Esophagus squamous epithelium (tissue), 5 donors: ENCODE measurements at places on chromosomes 4 and X.

GRCh38 chr4:110787109-110787508 lies 164.2 kb upstream of the PITX2 start:
- no peak for DNase-seq

DNA sequence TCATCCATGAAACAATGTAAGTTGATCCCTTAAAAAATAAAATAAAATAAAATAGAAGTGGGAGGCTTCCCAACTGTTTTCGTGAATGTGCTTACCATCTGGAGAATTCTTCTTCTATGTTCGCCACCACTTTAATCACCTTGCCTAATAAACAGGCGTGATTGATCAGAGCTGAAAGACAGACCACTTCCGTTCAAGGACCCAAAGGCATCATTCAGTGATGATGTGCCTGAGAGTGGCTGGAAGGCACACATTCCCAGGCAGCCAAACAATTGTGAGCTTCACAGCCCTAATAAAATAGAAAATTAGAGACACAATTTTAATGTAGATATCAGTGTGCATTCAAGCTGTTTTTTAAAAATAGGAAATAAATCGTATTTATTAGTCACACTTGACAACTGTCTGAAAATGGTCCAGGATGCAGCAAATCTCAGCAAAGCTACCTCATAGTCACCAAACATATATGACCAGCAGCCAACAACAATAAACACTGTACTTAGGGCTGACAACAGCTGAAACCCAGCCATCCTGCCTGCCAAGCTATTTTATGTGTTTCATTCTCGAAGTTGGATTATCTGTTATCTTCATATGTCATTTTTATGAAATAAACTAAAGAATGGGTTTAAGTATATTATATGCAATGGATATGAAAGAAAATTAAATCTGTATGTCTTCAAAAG lies 163.2 kb upstream of the FAM9B start:
- DNase-seq: no peak

DNA sequence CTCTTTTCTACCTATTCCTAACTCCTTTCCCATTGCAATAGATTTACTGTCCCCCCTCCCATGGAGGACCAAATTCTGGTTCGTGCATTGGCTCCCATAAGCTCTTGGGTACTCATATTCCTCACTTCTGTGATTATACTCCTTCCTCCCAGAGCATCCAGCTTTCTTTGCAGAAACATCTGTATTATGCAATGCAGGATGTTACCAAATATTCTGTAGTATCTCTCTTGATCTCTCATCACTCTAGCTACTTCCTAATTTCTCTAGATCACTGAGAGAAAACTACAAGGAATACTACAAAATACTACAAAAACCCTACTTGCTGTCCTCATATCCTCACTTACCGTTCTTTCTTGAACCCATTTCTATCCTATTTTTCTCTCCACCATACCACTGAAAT lies 395.9 kb upstream of the HS3ST1 start:
- no peak for DNase-seq

DNA sequence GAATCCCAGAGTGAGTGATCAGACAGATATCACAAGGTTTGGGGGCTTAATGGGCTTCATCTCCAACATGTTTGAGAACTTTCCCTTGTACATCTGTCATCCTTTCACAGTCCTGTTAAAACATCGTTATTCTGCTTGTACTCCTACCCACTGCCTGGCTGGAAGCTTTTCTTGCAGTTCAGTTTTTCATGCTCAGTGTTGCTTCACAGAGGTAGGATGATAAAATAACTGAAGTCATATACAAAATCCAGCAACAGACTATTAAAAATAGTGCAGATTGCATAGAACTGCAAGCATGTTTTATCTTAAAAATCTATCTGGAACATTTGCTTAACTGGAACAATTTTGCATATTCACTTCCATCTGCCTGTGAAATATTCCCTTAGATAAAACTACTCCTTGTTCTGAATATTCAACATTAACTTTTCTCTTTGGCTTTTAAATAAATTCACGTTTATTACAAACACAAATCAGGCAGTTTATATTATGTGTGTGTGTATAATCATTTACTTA lies 579.6 kb upstream of the IGFBP7 start:
- DNase-seq: no peak

DNA sequence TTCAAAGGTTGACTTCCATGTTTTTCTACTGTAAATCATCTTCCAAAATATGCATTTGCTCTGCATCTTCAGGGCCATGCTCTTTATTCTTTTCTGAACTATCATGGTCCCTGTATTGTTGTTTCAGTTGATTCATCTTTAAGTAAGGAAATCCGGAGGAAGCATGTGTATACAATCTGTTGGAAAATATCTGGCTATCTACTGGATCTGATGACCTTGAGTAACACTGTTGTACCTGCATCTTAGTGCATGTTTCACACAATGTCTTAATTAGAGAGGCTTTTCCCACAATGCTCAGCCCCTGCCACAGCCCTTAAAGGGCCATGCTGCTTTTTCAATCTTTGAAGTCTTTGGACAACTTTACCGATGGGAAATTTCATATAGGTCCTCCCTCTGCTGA lies 61.8 kb upstream of the SH3RF1 start:
- no peak for DNase-seq

DNA sequence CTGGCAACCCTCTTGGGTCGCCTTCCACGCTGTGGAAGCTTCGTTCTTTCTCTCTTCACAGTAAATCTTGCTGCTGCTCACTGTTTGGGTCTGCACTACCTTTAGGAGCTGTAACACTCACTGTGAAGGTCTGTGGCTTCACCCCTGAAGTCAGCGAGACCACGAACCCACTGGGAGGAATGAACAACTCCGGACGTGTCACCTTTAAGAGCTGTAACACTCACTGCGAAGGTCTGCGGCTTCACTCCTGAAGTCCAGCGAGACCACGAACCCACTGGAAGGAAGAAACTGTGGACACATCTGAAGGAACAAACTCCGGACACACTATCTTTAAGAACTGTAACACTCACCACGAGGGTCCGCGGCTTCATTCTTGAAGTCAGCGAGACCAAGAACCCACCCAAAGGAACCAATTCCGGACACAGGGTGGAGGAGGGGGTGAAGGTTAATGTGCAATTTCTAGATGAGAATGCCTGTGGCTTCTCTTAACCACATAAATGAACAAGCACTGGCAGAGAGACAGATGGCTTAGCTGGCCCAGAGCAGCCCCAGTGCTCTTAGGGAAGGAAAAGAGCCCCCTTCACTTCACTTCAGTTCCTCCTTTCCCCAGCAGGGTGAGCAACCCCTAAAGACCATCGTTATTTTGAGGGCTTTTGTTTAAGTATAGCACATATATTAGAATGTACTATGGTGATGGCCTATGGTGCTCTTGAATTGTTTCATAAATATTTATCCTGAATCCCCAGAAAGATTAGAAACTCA lies 73.0 kb downstream of the LUZP4 start:
- DNase-seq: no peak

DNA sequence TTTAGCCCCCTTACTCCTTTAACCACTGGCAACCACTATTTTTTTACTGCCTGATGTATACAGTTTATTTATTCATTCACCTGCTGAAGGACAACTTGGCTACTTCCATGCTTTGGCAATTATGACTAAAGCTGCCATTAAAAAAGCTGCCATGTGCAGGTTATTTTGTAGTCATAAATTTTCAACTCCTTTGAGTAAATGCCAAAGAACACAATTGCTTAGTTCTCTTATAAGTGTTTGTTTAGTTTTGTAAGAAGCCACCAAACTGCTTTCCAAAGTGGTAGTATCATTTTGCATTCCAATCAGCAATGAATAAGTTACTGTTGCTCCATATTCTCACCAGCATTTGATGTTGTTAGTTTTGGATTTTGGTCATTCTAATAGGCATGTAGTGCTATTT lies 1831.8 kb downstream of the PCDH7 start:
- no peak for DNase-seq

GRCh38 chrX:147803948-147804347 lies 107.8 kb upstream of the FMR1 start:
- no peak for DNase-seq

DNA sequence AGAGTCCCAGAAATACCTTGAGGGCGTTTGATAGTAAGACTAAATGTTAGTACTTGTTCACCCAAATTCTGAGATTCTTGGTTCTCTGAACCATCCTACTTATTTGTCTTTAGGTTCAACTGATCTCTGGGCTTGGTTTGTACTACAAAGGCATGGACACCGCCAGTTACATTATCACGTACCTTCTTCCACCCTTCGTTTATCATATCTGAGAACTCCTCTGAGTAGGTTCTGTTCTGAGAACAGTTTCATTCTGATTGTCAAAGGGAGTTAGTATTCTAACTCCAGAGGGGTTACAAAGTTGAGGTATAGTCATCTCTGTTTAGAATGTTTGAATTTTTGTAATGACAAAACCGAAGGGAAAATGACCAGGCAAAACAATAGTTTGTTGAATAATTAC lies 19.3 kb downstream of the ZFX start:
- no peak for DNase-seq

- DNase-seq: no peak
Measured at GRCh38 chrX:63740382-63740781, 44.6 kb downstream of the ARHGEF9 start.

DNA sequence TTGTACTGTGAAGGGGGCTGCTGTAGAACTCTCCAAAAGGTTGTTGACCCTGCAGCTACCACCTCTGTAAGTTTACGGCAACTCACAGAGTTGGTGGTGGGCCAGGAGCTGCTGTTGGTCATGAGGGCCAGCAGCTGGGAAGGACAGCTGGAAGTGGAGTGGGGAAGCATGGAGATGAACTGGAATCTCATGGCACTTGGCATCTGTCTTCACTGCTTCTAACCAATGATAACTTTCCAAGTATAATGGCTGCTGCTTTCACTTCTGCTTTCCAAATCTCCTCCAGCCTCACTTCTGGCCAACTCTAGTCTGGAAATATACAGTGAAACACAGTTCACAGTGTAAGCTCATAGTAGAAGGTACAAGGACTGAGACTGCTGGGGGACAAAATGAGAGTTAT lies 126.5 kb upstream of the INTU start:
- DNase-seq: no peak

DNA sequence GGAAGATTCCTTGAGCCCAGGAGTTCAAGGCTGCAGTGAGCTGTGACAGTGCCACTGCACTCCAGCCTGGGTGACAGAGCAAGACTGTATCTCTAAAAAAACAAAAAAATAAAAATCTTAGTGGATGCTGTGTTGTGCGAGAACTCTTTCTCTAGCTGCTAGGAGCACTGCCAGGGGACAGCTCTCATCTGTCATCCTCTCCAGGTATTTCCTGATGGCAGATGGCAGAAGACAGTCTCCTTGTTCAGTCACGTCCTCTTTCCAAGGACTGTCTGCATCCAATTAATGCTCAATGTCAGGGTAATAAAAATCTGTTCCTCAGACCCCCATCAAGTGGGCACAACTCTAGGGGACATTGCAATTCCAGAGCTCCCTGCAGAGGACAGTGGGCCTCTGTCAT lies 29.2 kb downstream of the PPM1K start:
- DNase-seq: no peak

GRCh38 chr4:151803246-151803645 lies 42.4 kb upstream of the GATB start:
- no peak for DNase-seq

GRCh38 chr4:155948541-155948940 lies 5.1 kb downstream of the CTSO start:
- no peak for DNase-seq

GRCh38 chrX:121301356-121301755 lies 253.9 kb downstream of the GLUD2 start:
- no peak for DNase-seq

DNA sequence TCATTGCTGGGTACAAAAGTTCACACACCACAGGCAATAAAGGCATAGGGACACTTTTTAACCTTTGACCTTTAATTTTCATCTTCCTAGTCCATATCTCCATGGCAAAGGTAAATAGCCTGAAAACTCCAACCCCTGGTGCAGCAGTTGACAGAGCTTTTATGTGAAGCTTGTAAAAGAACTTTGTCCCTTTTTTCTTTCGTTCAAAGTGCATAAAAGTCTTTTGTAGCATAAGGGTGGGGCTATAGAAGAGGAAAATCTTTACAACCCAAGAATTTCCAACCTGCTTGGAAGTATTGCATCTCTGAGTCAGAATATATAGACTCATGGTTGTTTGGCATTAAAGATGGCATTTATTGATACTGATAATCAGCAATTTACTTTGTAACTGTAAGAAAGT lies 20.4 kb downstream of the POF1B start:
- no peak for DNase-seq

- DNase-seq: no peak
Measured at GRCh38 chr4:87680271-87680670, 30.2 kb downstream of the DMP1 start.

GRCh38 chr4:766152-766515 lies 59.8 kb downstream of the CPLX1 start:
- no peak for DNase-seq

- no peak for DNase-seq
Measured at GRCh38 chr4:110751986-110752385, 129.1 kb upstream of the PITX2 start.

- DNase-seq: no peak
Measured at GRCh38 chrX:40076750-40077575, 20.8 kb downstream of the BCOR start.

- DNase-seq: no peak
Measured at GRCh38 chr4:42309361-42310260, 87.7 kb upstream of the SHISA3 start.

GRCh38 chr4:145340071-145340675 lies 141.5 kb upstream of the SMAD1 start:
- no peak for DNase-seq

DNA sequence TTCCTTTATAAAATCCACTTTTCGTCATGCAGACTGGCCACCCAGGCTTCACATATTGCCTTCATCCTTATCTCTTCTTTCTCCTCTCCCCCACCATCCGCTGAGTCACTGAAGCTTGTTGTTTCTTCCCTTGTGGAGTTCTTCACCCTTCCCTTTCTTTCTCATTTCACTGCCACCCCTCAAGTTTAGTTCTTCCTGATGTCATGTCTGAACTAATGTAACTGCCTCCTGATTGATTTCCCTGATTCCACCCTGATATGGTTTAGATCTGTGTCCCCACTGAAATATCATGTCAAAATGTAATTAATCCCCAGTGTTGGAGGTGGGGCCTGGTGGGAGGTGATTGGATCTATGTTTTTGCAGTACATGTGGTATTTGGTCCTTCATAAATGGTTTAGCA lies 151.4 kb downstream of the CPEB2 start:
- no peak for DNase-seq

- DNase-seq: no peak
Measured at GRCh38 chr4:73711989-73712388, 28.4 kb upstream of the CXCL8 start.

GRCh38 chr4:156764846-156765245 lies 206.8 kb downstream of the PDGFC start:
- no peak for DNase-seq

DNA sequence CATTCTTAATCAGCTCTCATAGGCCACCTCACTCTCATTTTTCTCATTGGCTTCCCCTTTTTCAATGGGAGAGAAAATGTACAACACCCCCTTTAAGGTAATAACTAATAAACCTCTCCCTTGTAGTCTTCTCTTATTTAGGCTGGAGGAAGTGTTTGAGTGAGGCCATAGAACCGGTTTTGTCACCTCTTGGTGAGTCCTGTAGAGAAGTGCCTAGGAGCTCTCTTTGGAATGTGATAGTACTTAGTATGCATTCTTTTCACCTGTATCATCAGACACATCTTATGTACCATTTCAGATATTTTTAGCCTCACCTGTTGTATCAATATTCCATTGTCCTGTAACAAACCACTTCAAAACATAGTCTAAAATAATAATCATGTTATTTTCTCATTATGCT lies 3.5 kb upstream of the TAB3 start:
- DNase-seq: no peak

- no peak for DNase-seq
Measured at GRCh38 chrX:7050271-7050670, 97.2 kb upstream of the STS start.
